NCI-H1694 (cell line): ENCODE measurements at places on chromosomes 5 and 9.
A peak's percentile ranks its signal among the peaks of the same experiment; 100 is the strongest.

DNA sequence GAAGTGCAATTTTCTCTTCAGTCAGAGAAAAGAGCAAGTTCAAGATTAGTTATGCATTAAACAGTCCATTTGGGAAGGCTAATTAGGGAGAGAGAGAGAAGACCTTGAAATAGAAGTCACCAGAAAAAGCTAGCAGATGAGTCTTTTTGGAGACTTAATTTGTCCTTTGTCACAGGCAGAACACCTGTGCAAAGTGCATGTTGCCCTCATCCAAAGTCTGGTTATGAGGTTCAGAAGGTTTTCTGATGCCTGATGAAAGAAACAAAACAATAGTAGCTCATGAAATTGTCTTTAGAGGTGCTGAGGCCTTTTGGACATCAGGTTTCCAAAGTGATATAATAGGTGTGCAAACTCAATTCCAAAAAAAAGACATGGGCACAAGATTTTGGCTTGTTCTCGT lies 199.3 kb downstream of the MAN2A1 start:
- no peak for DNase-seq

DNA sequence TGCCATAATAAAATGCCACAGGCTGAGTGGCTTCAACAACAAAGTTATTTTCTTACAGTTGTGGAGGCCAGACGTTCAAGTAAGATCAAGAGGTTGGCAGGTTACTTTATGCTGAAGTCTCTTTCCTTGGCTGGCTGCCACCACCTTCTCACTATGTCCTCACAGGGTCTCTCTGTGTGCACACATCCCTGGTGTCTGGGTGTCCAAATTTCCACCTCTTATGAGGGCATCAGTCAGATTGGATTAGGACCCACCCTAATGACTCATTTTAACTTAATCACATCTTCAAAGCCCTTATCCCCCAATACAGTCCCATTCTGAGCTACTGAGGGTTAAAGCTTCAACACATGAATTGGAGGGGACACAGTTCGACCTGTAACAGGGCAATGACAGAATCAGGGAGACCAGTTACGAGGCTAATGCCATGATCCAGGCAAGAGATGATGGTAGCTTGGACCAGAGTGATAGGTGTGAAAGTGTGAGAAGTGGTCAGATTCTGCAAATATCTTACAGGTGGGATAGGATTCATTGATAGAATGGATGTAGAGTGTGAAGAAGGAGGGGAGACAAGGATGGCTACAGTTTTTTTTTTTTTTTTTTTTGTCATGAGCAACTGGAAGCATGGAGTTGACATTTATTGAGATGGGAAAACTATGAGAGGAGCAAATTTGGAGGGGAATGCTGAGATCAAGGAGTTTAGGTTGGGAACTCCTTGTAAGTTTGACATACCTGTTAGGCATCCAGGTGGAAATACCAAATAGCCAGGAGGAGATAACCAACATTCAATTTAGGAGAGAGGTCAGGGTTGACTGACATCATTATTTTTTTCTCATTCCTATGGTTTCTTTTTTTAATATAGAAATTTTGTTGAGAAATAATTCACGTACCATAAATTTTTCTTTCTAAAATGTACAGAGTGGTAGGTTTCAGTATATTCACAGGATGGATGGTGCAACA lies 39.6 kb upstream of the FGF1 start:
- DNase-seq: no peak

DNA sequence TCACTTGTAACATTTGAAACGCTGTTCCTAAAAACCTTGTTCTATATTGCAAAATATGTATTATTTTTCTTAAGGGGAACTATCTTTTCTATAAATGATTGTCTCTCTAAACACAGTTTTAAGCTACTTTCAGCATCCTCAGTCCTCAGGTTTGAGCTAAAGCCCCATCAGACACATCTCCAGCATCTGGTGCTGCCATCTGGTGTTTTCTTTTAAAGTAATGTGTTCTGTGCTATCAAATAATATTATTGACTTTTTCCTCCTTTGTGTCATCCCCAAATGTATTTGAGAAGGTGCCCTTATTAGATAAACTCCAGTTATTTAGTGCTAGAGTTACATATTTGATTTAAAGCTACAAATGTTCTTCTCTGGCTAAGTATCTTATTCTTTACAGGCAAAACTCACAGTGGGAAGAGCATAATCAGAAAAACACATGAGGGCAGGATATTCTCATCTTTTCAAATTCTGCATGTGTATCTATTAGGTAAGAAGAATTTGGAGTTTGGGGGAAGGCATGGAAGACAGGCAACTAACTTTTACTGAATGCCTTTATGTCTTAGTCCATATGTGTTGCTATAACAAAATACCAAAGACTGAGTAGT lies 27.5 kb downstream of the ZNF474 start:
- peak; percentile 76 for DNase-seq

DNA sequence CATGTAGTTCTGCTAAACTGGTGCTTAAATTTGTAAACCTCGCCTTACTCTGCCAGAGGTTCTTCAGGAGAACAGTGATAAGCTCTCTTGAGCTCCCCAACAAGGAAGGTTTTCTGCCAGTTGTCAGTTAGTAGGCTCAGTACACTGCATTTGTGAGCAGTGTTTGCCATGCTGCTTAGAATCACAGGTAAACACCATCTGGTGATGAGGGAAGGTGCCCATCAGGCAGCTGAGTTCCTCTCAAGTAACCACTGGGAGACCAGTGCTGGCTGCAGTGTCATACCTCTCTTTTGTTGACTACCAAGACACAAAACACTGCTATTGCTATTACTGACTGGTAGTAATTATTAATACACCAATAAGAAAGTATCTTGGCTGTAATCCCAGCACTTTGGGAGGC lies 186.2 kb upstream of the OTULINL start:
- peak; percentile 46 for DNase-seq

DNA sequence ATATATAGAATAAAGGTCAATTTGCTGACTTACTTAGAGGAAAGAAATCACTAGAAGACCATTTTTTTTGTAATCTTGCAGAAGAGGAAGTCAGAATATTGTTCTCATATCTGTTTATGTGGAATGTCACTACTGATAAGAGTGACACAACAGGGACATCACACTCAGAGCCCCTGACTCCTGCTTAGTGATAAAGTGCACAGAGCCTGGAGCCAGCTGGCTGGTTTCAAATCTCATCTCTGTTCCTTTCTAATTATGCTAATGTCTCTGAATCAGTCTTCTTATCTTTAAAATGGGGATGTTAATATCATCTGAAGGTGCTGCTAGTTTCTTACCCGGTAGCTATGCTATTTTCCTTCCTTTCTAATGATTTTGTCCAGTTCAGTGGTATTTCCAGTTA lies 58.6 kb upstream of the LIFR start:
- no peak for DNase-seq

- DNase-seq: no peak
These were observed 16.7 kb downstream of the ERAP1 start for GRCh38 chr5:96790961-96791504.

DNA sequence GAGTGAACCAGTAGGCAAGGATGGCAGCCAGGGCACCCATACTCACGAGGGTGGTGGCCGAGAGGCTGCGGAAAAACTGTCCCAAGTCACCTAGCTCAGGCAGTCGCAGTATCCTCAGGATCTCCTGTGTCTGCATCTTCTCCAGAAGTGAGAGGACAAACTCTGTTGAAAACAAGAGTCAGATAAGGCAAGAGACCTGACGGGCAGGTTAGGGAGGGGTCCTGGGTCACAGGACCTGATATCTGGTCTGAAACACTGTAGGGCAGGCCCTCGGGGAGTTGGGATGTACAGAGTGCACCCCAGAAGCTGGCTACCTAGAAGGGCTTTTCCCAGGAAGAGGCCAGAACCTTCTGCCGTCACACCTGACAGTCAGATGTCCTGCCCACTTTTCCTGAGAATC lies 17.4 kb downstream of the ACSL6 start:
- no peak for DNase-seq

DNA sequence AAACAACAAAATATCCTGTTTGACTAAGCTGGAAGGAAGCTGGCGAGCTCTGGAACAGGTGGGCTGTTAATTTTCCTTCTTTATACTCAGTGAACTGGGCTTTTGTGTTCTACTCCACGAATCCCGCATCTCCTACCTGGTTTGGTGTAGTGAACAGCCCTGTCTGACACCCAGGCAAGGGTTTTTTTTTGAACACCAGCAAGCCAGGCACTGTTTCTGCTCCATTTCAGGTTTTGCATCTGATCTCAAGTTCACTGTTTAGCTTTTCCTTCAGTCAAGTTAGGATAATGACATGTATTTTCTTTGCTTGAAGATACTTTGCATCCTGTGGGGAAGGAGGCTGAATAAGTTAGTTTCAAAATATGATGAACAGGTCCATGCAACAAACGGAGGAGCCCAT lies 204.5 kb downstream of the SEMA6A start:
- no peak for DNase-seq

- no peak for DNase-seq
These were observed 6.8 kb downstream of the FGF18 start for GRCh38 chr5:171426266-171426665.

DNA sequence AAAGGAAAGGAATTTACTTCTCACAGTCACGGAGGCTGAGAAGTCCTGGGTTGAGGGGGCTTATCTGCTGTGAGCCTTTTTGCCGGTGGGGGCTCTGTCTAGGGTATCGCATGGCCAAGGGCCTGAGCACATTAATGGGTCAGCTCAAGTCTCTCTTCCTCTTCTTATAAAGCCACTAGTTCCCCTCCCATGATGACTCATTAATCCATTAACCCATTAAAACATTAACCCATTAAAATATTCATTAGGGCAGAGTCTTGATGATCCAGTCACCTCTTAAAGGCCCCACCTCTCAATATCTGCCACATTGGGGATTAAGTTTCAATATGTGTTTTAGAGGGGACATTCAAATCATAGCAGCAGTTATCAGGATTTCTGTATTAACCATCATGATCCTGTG lies 406.3 kb downstream of the SPOCK1 start:
- DNase-seq: no peak

GRCh38 chr9:99103901-99104458 lies 933 bp upstream of the TGFBR1 start:
- DNase-seq: no peak

GRCh38 chr5:78597974-78598371 lies 50.6 kb downstream of the LHFPL2 start:
- DNase-seq: no peak

DNA sequence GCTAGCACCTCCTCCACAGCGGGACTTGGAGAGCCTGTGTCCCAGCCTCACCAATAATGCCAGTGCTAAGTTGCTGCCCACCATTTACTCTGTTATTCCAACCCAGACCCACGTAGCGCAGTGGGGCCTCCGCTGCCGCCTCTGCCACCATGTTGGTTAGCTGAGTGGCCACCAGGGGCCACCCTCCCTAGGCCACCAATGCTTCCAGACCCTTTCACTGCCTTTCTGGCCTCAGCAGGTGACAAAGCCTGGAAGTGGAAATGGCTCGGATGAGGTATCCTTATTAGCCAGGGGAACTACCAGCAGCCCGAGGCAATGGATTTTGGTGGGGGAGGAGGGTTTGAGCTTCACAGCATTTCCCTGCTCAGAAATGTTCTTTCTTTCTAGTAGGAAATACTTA lies 110.1 kb downstream of the OSTF1 start:
- DNase-seq: no peak

GRCh38 chr9:125241863-125242739 lies 958 bp upstream of the HSPA5 start:
- DNase-seq: no peak

- DNase-seq: no peak
These were observed 18.0 kb upstream of the SMC2 start for GRCh38 chr9:104075801-104076753.

- DNase-seq: no peak
These were observed 337.1 kb downstream of the KIAA0825 start for GRCh38 chr5:94281236-94281801.

DNA sequence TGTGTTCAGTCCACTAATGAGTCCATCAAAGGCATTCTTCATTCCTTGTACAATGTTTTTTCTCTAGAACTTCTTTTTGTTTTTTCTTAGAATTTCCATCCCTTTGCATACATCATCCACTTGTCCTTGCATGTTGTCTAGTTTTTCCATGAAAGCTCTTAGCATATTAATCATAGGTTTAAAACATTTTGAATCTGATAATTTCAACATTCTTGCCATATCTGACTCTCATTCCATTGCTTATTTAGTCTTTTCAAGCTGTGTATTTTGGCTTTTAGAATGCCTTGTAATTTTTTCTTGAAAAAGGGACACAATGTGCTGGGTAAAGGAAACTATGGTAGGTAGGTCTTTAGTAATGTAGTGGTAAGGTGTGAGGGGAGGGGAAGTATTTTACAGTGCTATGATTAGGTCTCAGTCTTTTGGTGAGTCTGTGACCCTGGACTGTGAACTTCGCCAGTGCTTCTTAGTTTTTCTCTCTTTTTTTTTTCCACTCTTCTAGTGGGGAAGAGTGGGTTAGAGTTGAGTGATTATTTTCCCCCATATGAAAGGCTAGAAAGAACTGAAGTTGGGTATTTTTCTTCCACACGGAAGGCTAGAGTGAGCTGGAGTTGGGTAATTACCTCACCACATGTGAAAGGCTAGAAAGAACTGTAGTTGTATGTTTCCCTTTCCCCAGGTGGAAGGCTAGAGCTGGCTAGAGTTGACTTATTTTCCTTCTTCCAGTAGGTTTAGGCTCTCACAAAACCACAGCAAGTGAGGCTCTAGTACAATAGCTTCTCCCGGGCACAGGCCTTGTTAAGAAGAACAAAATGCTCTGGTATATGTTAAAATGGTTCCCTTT lies 172.1 kb downstream of the SNX18 start:
- no peak for DNase-seq

GRCh38 chr9:114250235-114250568 lies 72.7 kb upstream of the ORM1 start:
- peak; percentile 88 for DNase-seq

DNA sequence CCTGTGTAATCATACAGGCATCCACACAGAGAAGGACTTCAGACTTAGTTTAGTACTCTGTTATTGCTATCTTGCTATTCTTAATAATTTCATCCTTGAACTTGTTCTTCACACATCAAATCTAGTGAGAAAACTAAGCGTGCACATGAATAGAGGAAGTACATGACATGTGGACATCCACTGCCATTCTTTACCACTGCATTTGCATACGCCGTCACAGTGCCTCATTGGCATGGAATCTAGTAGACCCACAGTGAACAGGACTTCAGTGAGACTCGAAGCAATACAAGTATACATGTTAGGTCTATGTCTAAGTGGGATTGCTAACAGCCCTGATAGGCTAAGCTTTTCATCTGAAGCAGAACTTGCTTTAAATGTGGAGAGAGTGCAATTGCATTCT lies 592.1 kb downstream of the TLE4 start:
- no peak for DNase-seq

GRCh38 chr9:33446240-33446945 lies 1.0 kb downstream of the AQP3 start:
- no peak for DNase-seq

- DNase-seq: peak; percentile 82
These were observed 75.2 kb upstream of the SMARCA2 start for GRCh38 chr9:1939926-1940368.

- no peak for DNase-seq
These were observed 46.8 kb upstream of the ANKRD55 start for GRCh38 chr5:56279979-56280378.

- no peak for DNase-seq
These were observed 7.4 kb downstream of the FAM163B start for GRCh38 chr9:133601746-133602145.

DNA sequence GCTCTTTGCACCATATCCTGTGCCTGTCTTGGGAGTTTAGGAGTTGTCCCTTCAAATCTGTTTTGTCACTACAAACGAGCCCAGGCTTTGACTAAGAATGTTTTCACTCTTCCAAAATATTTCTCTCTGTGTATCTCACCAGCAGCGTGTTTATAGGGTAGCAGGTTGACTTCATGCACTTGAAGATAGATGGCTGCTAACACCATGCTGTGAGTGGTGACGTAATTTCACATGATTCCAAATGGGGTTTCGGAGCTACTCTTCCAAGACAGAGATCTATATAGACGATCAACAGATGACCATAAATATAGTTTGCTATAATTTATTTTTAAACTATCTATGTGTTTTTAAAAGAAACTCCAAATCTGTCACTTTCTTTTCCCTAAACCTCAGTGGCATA lies 30.6 kb downstream of the RORB start:
- DNase-seq: no peak
